ENCODE measurements at places on chromosomes 3 and 15. TPM values are rescaled to one million over a fixed set of nuclear protein-coding genes. Genes with fewer than 3 reads are reported as not detected.

The CP gene
- 5.8 TPM for total RNA-seq

The PATL2 gene
- 0.49 TPM for total RNA-seq

The GOLGA8J gene
- 0.44 TPM for total RNA-seq

The IL5RA gene
- total RNA-seq: not detected

The PSMA4 gene
- 303 TPM for total RNA-seq

The FGD5 gene
- total RNA-seq: 0.77 TPM

The THPO gene
- not detected for total RNA-seq

The CHRM5 gene
- total RNA-seq: not detected

The FBXL22 gene
- total RNA-seq: 0.54 TPM

The MCF2L2 gene
- 1.0 TPM for total RNA-seq

The C15orf39 gene
- total RNA-seq: 17.6 TPM

The ITPKA gene
- total RNA-seq: 6.3 TPM

The PRRT3 gene
- 1.1 TPM for total RNA-seq

The SPATA12 gene
- total RNA-seq: 0.10 TPM

The CX3CR1 gene
- not detected for total RNA-seq

The MITF gene
- total RNA-seq: 10.8 TPM

The CCK gene
- not detected for total RNA-seq

The RCN2 gene
- total RNA-seq: 60.7 TPM

The ALDH1A3 gene
- 143 TPM for total RNA-seq

The FANCD2OS gene
- total RNA-seq: not detected

The GPR156 gene
- 0.39 TPM for total RNA-seq

The TIPARP gene
- total RNA-seq: 22.1 TPM

The SLC7A14 gene
- total RNA-seq: not detected

The ATP13A4 gene
- not detected for total RNA-seq

The KNG1 gene
- 0.23 TPM for total RNA-seq

The HIGD2B gene
- 0.21 TPM for total RNA-seq

The CLEC3B gene
- not detected for total RNA-seq

The PAK2 gene
- 185 TPM for total RNA-seq

The UBA7 gene
- total RNA-seq: 12.5 TPM

The MRPL46 gene
- total RNA-seq: 31.3 TPM

The IGSF10 gene
- total RNA-seq: 0.10 TPM
